ENCODE measurements at places on chromosomes 7 and 10.
A peak's percentile ranks its signal among the peaks of the same experiment; 100 is the strongest.

GRCh38 chr7:117480978-117481377 is 1.2 kb downstream of the CFTR start:
- peak; percentile 3 for DNase-seq

DNA sequence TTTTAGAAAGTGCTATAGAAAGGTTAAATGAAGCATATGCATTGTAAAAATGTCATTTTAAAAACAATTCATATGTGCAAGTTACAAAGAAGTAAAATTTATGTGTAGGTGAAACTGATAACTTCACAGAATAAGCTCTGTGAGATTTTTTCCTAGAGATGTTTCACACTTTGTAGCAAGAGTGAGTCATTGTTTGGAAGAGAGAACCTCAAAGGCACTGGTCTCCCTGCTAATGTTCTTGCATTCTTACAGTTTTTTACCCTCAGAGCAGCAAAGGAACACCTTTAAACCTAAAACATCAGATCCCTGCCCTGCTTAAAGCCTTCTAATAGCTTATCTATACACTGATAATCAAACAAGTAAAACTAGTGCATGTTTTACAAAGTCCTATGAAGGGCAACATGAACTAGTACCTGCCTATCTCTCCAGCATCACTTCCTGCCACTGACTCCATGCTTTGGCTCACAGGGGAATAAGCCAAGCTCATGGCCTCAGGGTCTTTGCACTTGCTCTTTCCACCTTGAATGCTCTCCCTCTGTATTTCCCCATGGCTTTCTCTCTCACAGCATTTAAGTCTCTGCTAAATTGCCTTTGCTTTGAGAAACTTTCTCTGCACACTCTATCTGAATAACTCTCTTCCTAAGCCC is 997.0 kb downstream of the GATA3 start:
- no peak for DNase-seq

DNA sequence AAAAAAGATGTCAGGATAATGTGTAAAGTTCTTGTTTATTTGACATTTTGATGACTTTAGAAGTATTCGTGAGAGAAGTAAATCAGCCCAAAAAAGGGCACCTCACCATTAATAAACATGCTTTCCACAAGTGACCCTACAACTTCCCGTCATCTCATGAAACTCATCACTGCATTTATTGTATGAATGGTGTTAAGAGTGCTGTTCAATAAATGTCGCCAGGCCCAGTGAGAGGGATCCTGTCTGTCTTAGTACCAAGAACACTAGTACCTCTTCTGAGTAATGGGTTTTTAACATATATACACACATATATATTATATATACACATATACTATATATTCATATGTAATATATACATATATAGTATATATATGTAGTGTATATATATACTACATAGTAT is 61.9 kb downstream of the TMEM26 start:
- no peak for DNase-seq

DNA sequence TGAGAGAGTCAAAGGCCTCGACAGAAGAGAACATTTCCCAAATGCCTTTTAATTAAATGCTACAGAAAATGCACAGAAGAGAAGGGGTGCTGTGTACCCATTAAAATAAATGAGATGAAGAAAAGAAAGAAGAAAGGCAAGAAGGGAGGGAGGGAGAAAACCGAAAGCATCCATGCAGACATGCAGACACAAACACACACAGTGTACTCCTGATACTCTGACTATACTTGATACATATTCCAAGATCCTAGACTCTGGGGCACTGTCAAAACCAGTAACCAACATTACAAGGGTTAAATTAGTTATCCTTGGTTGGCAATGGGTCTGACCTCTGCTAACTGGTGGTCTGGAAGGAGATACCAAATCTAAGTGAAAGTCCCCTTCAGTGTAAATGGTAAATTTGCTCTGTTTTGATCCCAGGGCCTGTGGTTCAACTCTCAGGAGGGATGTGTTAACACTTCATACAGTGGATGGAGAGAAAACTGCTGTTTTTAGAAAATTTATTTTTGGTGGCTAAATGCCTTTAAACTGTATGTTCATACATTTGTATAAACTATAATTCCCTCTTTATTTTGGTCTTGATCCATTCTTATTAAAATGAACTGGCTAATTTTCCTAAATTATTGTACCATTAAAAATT is 241.3 kb downstream of the GLI3 start:
- DNase-seq = no peak

DNA sequence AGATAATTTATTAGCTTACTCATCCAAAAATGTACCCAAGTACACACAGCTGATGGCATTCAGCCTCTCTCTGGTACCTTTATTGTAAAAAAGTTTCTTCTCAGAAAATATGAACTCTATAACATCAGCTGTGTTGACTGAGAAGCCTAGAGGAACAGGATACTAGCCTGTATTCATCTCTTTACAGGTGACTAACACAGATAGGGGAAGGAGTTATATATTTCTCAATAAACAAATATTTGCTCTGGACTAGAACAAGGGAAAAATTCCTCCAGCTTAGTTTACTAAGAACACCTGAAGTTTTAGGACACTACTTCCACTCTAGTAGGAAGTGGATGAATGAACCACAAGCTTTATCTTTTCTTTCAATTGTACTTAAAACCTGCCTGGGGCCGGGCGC is 67.8 kb downstream of the ZNF248 start:
- no peak for DNase-seq

GRCh38 chr10:116627386-116627933 is 6.7 kb downstream of the PNLIPRP2 start:
- peak; percentile 1 for DNase-seq

DNA sequence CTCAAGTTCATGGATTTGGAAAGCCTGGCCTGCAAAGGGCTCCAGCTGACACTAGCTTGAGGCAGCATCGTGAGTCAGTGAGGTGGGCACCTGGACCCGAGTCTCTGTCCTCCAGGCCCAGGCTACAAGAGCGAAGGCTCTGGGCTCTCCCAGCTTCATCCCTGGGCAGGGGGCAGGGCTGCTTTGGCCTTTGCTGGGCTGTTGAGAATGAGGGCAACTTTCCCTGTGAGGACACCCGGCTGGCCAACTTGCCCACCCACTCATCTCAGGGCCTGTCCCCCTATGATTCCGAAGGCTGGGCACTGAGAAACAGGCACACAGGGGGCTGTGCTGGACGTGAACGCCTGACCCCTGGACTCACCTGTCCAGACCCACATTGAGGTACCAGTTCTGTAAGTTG is 24.4 kb downstream of the LDB3 start:
- no peak for DNase-seq

DNA sequence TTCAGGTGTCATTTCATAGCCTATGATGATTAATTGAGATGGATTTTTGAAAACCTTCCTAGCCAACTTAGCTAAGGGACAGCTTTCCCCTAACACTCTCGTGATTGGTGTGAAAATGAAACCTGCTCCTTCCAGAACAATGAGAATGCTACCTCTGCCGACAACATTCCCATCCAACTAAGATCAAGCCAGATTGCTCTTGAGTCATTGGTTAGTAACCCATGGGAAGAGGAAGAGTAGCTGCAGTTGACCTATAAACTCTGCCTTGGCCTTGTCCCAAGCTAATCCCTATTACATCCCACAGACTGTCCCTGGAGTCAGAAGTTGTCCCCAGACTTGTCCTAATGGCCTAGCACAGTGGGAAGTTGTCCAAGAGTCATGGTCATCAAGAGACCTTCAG is 80.5 kb upstream of the SVIL start:
- DNase-seq = no peak

GRCh38 chr10:34348021-34348420 is 467.1 kb downstream of the PARD3 start:
- no peak for DNase-seq

- DNase-seq = no peak
Observed at GRCh38 chr7:105279688-105280007, 109.1 kb downstream of the SRPK2 start.

- no peak for DNase-seq
Observed at GRCh38 chr10:15464381-15464780, 93.3 kb upstream of the FAM171A1 start.

DNA sequence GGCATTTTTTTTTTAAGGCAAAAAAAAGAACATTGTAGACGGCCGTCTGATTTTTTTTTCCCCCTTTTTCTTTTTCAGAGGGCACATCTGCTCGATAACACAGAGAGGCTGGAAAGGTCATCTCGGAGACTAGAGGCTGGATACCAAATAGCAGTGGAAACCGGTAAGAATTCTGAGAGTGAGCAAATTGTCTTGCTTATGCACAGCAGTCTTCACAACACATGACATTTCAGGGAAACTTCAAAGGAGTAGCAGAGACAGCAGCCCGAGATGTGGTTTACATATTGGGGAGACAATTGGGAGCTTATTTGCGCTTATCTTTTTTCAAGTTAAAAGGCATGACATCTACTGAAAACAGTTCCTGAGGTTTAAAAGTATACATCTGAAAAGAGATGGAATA is 91.2 kb downstream of the VTI1A start:
- DNase-seq = no peak

DNA sequence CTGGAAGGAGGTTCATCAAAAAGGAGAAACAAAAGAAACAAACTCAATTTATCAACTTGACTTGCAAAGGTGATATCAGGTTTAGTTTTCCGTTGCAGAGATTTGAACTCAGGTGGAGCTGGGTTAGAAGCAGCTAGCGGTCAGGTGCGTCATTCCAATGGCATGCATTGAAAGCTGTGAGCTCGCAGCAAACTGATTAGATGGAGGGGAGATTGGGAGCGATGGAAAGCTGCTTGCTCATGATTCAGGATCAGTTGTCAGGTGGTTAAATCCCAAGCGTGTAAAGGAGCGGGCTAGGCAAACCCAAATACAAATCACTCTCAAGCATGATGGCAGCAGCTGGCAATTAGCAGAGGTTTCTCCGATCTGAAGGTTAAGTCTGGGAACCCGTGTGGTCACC is 49.3 kb upstream of the AFAP1L2 start:
- DNase-seq = no peak

DNA sequence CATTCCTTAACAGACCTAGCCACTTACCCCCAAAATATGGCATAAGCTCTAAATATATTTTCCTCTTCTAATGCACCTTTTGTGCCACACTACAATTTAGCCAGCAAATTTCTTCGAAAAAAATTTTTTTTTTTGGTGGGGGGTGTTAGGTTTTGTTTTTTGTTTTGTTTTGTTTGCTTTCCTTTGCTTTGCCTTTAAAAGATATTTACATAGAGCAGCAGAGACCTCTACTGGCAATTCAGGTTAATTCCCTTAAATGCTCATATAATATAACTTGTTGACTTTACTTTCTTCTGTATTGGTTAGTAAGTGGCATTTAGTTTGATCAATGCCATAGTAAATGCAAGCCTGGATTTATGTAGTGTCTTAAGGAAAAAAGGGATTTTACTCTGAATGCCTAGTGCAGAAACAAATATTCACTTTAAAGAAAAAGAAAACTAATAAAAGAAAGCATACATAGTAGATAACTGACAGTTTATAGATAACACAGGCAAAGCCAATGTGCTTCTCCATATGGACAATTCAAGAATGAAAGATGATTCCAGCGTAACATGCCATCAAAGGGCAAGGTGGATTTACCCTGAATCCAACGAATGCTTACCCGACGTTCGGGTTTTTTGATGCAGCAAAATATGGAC is 1250.6 kb downstream of the GATA3 start:
- peak; percentile 51 for DNase-seq

GRCh38 chr7:52876402-52876801 is 159.0 kb upstream of the POM121L12 start:
- no peak for DNase-seq

Data from choroid plexus epithelial cell (primary cell).